ENCODE measurements at places on chromosomes 6 and 20. TPM values are rescaled to one million over a fixed set of nuclear protein-coding genes. Genes with fewer than 3 reads are reported as not detected.
A peak's percentile ranks its signal among the peaks of the same experiment; 100 is the strongest.

TMC2 gene
- not detected for total RNA-seq

- DNase-seq: no peak
- H3K27ac ChIP-seq: no peak overlapping the region
- H3K4me3 ChIP-seq: no peak overlapping the region
- H3K4me1 ChIP-seq: no peaks in the 10 kb centered on the region
- H3K36me3 ChIP-seq: no peaks in the 10 kb centered on the region
- no peaks in the 10 kb centered on the region for H3K27me3 ChIP-seq
Measured at GRCh38 chr6:151512481-151512880, 18.7 kb downstream of the CCDC170 start.

- H3K36me3 ChIP-seq: no peaks in the 10 kb centered on the region
- no peaks in the 10 kb centered on the region for H3K4me1 ChIP-seq
- no peak overlapping the region for H3K27ac ChIP-seq
- no peaks in the 10 kb centered on the region for H3K27me3 ChIP-seq
- no peak overlapping the region for H3K4me3 ChIP-seq
Measured at GRCh38 chr6:117280922-117281321, 15.6 kb downstream of the VGLL2 start.

RAB32 gene
- total RNA-seq: 0.51 TPM

GRCh38 chr6:169411296-169411695, 157.7 kb upstream of the THBS2 start:
- no peaks in the 10 kb centered on the region for H3K4me1 ChIP-seq
- H3K4me3 ChIP-seq: no peak overlapping the region
- no peak overlapping the region for H3K27ac ChIP-seq
- DNase-seq: no peak
- no peaks in the 10 kb centered on the region for H3K27me3 ChIP-seq
- H3K36me3 ChIP-seq: no peaks in the 10 kb centered on the region

GRCh38 chr20:7770046-7770445, 170.2 kb downstream of the HAO1 start:
- no peaks in the 10 kb centered on the region for H3K4me1 ChIP-seq
- no peaks in the 10 kb centered on the region for H3K36me3 ChIP-seq

DNA sequence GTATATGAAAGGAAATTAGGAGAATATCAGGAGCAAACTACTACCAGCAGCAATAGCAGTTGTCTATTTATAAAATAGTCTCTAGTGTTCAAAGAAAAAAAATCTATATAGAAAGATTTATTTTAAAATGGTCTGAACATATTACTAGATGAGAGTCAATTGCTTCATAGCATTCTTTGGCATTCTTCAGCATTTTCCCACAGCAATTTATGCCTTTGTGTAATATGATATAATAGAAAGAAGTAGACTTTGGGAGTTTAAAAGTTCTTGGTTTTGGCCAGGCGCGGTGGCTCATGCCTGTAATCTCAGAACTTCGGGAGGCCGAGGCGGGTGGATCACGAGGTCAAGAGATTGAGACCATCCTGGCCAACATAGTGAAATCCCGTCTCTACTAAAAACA, 157.0 kb upstream of the PLN start:
- H3K27me3 ChIP-seq: no peaks in the 10 kb centered on the region
- DNase-seq: no peak
- no peak overlapping the region for H3K27ac ChIP-seq

CFAP206 gene
- not detected for total RNA-seq

DNA sequence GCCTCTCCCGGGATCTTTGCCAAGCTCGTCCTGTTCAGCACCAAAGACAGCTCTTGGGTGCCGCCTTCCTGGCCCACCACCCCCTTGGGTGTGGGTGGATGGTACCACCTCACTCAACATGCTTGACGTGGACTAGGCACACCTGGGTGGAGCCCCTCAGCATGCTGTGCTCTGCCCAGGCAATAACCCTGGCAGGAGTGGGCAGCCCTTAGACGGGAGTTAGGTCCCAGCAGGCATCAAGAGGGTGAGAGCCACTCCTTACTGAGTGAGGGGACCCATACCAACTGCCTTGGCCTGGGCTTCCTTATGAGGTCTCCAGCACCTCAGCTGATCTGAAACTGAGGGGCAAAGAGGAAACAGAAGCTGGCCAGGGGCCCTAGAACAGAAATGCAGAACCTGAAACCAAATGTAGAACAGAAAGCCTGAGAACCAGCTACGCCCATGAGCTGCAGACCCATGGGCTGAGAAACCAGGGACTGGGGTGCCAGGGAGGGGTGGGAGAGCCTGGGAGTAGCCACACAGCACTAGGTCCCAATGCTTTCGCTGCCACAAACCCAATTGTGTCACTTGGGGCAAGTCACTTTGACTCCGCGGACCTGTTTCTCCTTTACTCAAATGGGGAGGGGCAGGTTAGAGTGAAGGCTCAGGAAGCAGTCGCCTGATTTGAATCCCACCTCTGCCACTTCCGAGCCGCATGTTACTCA, 2.0 kb downstream of the FGD2 start:
- H3K27ac ChIP-seq: no peak overlapping the region
- no peaks in the 10 kb centered on the region for H3K36me3 ChIP-seq
- H3K4me1 ChIP-seq: peaks cover 16% of the 10 kb centered on the region
- no peak overlapping the region for H3K4me3 ChIP-seq
- DNase-seq: no peak
- no peaks in the 10 kb centered on the region for H3K27me3 ChIP-seq

- no peaks in the 10 kb centered on the region for H3K27me3 ChIP-seq
- DNase-seq: no peak
- H3K36me3 ChIP-seq: no peaks in the 10 kb centered on the region
- H3K27ac ChIP-seq: peak overlapping the region; percentile 66
Measured at GRCh38 chr6:125154761-125155135, 1.2 kb downstream of the TPD52L1 start.

DNA sequence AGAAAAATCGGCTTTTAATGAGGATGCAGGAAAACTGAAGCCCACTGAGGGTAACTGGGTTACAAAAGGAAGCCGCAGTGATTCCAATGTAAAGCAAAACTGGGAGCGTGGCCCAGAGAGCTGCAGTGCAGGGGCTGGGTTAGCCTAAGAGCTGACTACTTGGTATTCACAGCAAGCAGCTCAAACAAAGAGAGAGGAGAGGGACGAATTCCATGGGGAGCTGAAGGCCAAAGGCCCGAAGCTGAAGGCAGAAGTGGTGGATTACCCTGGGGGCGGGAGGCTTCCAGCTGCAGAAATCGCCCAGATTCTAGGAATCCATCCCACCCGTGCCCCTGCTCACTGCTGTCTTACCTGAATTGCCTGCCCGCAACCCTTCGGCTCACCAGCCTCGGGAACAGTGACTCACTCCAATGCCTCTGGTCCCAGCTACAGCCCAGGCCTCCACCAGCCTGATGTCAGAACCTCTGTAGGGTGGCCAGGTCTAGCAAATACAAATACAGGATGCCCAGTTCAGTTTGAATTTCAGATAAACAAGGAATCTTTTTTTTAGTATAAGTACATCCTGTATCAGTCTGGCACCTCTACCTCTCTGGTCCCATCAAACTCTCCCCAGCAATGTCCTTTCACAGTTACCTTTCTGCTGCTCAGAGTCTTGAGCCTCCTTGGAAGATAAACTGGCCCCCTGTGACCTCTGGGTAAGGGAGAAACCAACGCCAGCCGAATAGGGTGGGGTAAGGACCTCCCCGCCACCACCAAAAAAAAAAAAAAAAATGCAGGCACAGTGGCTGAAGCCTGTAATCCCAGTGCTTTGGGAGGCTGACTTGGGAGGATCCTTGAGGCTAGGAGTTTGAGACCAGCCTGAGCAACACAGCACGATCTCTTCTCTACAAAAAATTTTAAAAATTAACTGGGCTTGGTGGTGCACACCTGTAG, 14.6 kb upstream of the ZMYND8 start:
- H3K36me3 ChIP-seq: no peaks in the 10 kb centered on the region
- H3K27me3 ChIP-seq: no peaks in the 10 kb centered on the region
- no peak overlapping the region for H3K27ac ChIP-seq
- DNase-seq: no peak
- H3K4me1 ChIP-seq: no peaks in the 10 kb centered on the region
- no peak overlapping the region for H3K4me3 ChIP-seq

Measured in CD8-positive, alpha-beta memory T cell (primary cell).